Uterus (tissue), 4 donors: ENCODE measurements at places on chromosomes 4 and X. TPM values are rescaled to one million over a fixed set of nuclear protein-coding genes. Genes with fewer than 3 reads are reported as not detected.

- no peak for DNase-seq
Measured at GRCh38 chr4:24303926-24304325, 280.4 kb downstream of the DHX15 start.

GRCh38 chr4:1233641-1234308 lies 15.2 kb downstream of the CTBP1 start:
- peak; percentile 83 for DNase-seq

GRCh38 chr4:140877781-140878180 lies 121.6 kb upstream of the TBC1D9 start:
- no peak for DNase-seq

GRCh38 chr4:133620555-133620954 lies 471.5 kb downstream of the PCDH10 start:
- DNase-seq: no peak

DNA sequence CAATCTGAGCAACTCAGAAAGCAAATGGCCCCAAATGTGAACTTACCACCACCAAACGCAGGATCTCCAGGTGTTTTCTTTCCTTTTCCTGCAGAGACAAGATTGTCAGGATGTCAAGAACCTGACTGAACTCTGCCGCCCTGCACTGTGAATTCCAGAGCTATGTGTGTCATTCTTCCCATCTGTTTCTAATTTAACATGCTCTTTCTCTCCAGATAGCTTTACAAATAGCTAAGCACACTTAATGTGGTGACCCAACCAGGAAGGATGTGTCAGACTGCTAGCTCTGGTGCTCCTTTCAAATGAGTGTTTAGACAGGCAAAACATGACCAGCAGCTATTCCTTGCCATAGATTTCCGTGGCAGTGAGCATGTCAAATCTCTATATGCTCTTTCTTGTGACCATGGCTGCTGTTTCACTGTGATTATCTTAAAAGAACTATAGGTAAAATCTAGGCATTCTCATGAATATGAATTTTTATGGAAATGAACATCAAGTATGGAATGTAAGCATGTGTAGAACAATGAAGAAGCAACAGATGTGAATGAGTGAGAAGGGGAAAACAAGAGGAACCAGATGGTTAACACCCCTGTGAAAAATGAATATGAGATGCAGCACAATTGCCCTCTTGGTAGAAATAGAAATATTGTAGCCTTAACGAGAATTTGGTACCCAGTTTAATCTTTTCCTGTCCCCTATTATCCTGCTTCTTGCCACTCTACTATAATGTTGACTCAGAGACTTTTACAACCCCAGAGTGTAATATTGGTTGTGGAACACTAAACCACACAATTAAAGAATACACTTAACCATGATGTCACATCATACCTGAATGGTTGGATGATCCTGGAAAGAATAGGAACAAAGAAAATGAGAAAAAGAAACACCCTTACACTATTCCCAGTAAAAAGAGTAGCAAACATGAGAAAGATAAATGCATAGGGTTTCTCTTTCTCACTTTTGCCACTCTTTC lies 247.8 kb upstream of the DKK2 start:
- no peak for DNase-seq

DNA sequence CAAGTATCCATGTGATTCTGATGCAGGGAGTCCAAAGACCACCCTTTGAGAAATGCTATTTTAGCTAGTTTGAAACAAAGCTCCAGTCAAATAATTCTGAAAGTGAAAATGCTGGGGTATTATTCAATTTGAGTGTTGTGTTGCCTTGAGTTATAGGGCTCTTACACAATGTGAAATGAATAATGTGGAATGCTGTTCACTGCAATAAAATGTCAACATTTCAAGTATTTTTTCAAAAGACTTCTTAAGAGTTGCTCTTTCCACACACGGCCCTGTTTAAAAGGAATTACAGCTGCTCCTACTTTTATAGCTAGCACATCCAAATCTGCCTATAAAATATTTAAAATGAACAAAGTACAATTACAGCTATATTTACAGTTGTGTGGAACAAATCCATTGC lies 27.5 kb upstream of the PLS3 start:
- no peak for DNase-seq

- no peak for DNase-seq
Measured at GRCh38 chrX:47936224-47936939, 67.4 kb downstream of the ZNF182 start.

Gene PLP1
- total RNA-seq: 1.3 TPM

Gene ATP2B3
- 3.5 TPM for total RNA-seq

Gene ZFYVE28
- total RNA-seq: 16.7 TPM

Gene PF4V1
- total RNA-seq: not detected
